Hematopoietic multipotent progenitor cell treated with erythropoietin and hydrocortisone succinate and interleukin-3 and kit ligand, for 6 days (in vitro differentiated cells): ENCODE measurements at places on chromosomes 2 and 18.
A peak's percentile ranks its signal among the peaks of the same experiment; 100 is the strongest.

DNA sequence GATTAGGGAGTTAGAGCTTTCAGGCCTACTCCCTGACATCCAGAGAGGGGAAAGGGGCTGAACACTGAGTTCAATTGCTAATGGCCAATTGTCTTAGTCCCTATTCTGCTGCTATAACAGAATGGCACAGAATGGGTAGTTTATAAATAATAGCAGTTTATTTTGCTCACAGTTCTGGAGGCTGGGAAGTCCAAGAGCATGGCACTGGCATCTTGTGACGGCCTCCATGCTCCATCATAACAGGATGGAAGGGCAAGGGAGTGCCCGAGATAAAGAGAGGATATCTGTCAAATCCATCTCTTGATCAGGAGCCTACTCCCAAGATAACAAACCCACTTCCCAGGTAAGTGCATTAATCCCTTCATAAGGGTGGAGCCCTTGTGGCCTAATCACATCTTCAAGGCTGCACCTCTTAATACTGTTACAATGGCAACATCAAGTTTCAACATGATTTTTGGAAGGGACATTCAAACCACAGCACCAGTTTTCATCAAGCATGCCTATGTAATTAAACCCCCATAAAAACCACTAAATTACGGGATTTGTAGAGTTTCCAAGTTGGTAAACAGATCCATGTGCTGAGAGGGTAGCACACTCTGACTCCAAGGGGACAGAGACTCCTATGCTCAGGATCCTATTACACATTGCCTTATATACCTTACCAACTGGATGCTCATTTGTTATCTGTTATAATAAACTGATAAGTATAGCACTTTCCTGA is 44.6 kb downstream of the BAZ2B start:
- no peak for DNase-seq

DNA sequence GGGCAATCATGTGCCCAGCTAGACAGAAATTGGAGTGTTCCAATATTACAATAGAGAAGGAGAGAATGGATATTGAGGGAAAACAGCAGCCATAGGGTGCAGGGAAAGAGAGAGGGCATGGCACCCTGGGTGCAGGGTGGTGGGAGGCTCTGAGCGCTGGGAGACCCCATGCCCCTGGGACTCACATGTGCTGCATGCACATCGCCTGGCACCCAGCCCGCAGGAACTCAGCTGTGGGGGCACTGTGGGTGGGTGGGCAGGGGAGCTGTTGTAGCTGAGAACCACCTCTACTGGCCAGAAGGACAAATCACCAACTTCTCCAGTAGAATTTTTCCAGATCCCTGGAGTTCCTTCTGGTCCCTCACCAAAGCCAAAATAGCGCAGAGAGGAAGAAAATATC is 7.2 kb upstream of the NEURL3 start:
- no peak for DNase-seq

GRCh38 chr18:58476516-58477256 is 152.2 kb downstream of the ALPK2 start:
- no peak for DNase-seq

DNA sequence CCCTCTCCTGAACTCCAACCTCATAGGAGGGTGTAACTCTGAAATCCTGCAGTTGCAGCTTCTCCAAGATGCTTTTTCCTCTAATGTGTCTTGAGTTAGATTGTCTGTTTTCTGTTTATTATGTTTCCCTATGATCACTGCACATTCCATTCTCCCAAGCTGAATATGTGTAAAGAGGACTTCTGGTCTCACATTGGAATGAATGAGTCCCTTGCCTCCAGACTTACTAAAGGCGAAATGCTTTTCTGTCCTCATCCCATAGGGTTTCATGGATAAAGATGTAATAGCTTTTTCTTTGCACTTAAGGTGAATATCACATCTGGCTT is 35.5 kb upstream of the CYP27A1 start:
- no peak for DNase-seq

- DNase-seq, result no peak
Measured at GRCh38 chr2:181892799-181893435, 1.4 kb downstream of the ITPRID2 start.

- no peak for DNase-seq
Measured at GRCh38 chr2:208929139-208929864, 494.5 kb upstream of the MAP2 start.

GRCh38 chr2:137910641-137911040 is 53.6 kb upstream of the HNMT start:
- peak; percentile 57 for DNase-seq

DNA sequence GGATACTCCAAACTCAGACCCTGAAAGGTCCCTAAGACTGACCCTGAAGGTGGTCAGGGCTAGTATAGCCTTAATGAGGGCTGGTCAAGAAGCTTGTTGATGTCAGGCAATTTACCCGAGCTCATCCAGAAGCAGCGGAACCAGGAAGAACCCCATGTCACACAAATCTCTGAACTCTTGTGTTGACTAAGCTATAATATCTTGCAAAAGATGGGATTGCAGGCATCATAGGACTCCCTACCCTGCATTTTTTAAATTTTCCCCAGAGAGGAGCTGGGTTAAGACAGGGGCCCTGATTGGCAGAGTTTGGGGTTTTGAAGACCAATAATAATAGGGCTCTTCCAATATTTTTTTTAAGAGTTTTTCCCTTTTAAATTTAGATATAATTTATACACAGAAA is 2.0 kb upstream of the PLEKHB2 start:
- no peak for DNase-seq

DNA sequence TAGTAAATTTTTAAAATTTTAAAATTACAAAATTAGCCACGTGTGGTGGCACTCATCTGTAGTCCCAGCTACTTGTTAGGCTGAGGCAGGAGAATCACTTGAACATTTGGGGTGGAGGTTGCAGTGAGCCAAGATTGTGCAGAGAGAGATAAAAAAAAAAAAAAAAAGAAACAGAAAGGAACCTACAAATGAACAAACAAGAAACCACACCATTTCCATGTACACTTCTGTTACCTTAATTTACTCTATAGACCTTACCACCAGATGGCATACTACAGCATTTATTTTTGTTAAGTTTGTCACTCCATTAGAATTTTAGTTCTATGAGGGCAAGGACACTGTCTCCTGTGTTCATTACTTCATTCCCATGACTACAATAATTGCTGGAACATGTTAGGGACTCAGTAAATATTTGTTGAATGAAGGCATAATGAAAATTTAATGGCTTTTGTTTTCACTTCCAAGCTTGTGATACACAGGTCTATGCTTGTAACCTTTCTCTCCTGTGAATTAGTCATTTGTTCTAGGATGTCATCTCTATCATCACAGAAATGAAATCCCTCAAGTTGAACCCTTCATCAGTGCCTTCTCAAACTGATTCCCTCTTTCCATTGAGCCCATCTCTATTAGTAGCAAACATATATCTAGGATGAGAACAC is 76.0 kb downstream of the ARHGAP15 start:
- DNase-seq, result peak; percentile 75

GRCh38 chr2:46748735-46749531 is 166.7 kb downstream of the MCFD2 start:
- peak; percentile 83 for DNase-seq

- DNase-seq, result no peak
Measured at GRCh38 chr2:42139101-42139500, 30.1 kb upstream of the EML4 start.

GRCh38 chr2:21331625-21332370 is 208.0 kb downstream of the TDRD15 start:
- DNase-seq, result no peak

DNA sequence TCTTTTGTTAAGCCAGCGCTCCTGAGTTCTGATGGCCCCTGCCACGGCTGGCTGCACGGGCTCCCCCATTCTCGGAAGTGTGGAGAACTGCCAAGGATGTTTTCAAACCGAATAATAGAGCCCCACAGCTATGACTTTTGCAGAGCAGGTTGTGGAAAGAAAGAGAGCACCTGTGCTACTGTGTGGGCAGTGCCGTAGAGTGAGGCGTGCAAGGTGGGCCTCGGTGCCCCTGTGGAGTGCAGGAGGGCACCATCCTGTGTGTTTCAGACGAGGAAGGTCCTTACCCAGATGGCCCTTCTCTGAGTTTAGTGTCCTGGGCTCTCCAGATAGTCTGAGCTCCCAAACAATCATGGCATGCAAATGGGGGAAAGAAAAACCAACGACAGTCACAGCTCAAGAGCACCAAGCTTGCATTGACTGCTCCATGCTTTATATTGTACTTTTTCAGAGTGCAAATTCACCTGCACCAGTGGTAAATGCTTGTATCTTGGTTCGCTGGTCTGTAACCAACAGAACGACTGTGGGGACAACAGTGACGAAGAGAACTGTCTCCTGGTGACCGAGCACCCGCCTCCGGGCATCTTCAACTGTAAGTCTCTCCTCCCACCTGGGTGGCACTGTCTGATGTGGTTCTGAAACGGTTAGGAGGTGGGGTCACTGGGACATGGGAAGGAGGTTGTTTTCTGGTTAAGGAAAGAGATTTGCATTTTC is 219.4 kb downstream of the LDLRAD4 start:
- no peak for DNase-seq

DNA sequence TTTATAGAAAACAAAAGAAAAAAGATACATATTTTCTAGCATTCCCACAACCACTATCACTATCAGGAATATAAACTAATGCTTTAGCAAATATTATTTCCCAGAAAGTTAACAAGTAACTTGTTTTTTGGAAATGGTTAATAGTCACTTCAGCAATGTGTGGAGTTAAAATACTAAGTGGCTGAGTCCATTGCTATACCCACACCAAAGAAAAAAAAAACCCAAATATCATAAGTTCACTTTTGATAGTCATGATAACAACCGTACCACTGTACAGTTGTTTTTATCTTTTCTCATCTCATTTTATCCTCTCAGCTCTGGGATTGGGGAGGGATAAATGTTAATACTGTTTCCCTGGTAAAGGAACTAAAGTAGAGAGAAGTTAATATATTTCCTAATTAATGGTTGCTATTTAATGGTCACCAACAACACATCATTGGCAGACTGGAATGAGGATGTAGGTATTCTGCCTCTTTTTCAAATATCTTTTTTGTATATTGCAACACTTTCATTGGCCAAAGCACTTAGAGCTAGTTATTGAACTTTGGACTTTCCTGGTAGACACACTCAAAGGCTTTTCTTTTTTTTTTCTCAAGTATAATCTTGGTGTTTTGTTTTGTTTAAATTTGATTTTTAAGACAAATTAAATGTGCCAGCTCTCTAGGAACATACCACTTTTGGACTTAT is 18.4 kb upstream of the KANSL1L start:
- no peak for DNase-seq

DNA sequence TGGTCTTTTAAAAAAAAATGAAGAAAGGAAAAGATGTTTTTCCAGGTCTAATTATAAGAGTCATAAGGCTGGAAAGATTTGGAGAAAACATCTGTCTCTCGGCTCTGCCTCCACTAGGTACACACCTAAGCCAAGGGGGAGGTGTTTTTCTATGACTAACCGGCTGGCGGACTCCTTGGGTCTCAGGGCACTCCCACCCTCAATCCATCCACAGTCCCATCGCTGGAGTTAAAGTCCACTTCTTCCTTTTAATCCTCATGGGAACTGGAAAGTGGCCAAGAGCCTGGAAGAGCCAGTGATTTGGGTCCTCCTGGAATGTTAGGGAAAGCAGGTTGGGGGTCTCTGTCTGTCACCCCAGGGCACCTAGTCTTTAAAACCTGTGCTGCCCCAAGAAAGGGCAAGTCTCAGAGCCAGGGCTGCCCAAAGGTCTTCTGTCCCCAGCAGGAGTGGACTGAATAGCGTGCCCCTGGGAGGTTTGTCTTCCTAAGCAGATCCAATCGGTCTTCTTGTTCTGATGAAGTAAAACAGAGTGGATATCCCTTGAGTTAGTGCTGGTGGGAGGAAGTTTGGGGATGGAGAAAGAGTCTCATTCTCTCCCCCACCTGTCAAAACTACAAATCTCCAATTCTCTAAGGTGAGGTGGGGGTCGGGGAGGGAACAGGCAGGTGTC is 66.4 kb downstream of the MCFD2 start:
- DNase-seq, result no peak

GRCh38 chr2:80592106-80592505 is 287.6 kb upstream of the LRRTM1 start:
- DNase-seq, result no peak

DNA sequence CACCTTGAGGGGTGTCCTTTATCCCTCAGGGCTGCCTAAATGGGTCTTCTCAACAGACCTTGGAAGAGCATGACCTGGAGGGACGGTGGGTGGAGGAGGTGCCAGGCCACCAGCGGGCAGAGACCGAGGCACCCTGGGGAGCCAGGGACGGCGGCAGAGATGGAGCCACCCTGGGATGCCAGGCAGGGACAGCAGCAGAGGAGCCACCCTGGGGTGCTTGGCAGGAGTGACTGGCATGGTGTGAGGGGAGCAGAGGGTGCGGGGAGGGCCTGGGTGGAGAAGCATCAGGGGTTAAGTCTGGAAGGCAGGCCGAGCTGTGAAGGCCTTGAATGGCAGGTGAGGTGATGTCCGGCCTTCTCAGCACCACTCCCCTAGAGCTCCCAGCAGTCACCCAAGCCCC is 56.1 kb downstream of the CIB4 start:
- DNase-seq, result no peak

GRCh38 chr2:32632089-32632488 is 4.2 kb downstream of the TTC27 start:
- DNase-seq, result peak; percentile 68

GRCh38 chr2:54589340-54590215 is 133.5 kb downstream of the SPTBN1 start:
- DNase-seq, result peak; percentile 93

- no peak for DNase-seq
Measured at GRCh38 chr18:62655520-62656219, 59.7 kb upstream of the PHLPP1 start.

DNA sequence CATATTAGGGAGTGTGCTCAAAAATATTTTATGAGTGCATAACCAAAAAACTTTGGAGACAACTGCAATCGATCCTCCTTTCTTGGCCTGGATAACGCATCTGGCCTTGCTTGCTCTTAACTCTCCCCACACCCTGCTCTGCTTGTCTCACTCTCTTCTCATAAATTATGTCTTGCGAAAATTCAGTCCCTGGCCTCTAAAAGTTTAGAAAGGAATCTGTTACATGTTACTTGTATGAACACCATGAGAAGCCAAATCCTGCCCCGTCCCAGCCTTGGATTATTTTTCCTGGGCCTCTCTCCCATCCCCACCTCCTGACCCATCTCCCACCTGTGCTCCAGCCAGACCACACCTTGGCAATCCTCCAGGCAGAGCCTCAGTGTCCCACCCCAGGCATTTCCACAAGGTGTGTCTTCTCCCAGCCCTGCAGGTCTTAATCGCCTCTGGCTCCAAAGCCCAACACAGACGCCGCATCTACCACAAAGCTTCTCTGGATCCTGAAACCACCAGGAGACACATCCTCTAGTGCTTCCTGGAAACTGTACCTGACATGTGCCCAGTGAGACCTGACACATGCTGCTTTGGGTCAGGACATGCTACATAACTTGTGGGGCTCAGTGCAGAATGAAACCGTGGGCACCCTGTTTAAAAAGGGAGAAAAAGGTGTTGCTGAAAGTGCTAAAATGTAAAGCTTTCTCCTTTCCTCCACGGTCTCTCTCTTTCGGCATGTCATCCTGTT is 99.6 kb upstream of the ST3GAL5 start:
- no peak for DNase-seq

GRCh38 chr2:22185251-22185650 is 1061.5 kb downstream of the TDRD15 start:
- DNase-seq, result no peak

- no peak for DNase-seq
Measured at GRCh38 chr2:131156452-131157149, 51.5 kb downstream of the PLEKHB2 start.
